Activated naive CD4-positive, alpha-beta T cell treated with anti-CD3 and anti-CD28 coated beads, Interleukin-2, amount 50 U/mL, for 72 hours (primary cell): ENCODE measurements at places on chromosomes 2 and 18. TPM values are rescaled to one million over a fixed set of nuclear protein-coding genes. Genes with fewer than 3 reads are reported as not detected.

Gene FLACC1
- 1.0 TPM for total RNA-seq

Gene MAP3K19
- 0.64 TPM for total RNA-seq

Gene MC5R
- not detected for total RNA-seq

Gene CD28
- total RNA-seq = 191 TPM

GRCh38 chr2:34738691-34739090, 1139.6 kb upstream of the FAM98A start:
- DNase-seq = no peak

DNA sequence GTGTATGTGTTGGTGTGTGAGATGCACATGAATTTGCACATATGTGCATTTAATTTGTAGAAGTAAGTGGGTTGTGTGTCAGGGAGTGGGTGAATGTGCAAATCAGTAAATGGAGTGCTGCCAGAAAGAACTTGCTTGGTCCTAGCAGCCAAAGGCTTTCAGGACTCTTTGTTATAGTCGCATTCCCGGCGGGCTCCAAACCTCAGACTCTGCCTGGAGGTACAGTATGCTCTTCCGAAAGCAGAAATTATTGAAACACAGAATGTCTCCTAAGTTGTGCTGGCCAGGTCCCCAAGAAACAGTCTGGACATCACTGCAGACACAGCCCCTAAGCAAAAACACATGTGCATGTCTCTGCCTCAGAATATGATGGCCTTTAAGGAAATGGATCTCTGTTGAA, 232.4 kb downstream of the INSIG2 start:
- DNase-seq = no peak

- DNase-seq = no peak
Observed at GRCh38 chr2:152740743-152741328, 22.4 kb downstream of the ARL6IP6 start.

GRCh38 chr2:8633735-8634313, 48.0 kb upstream of the ID2 start:
- DNase-seq = no peak
